Fibroblast of skin of back (primary cell): ENCODE measurements at places on chromosomes 5 and 9.

DNA sequence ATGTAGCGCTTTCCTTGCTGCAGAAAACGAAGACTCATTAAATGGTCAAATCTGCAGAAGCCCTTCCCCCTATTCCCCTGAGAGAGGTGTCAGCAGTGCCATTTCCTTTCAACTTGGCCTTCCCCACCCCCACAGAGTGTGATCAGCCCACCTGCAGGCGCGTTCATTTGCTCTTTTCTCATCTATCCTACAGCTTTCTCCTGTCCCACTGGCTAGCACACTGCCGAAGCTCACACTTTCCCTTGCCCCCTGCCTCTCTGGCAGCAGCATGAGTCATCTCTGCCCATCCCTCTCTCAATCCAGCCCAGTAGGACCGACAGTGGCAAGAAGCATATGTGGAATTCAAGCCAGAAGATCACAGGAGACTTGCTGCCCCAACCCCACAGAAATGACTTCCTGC is 213.8 kb downstream of the FAM114A2 start:
- peak; percentile 45 for DNase-seq

DNA sequence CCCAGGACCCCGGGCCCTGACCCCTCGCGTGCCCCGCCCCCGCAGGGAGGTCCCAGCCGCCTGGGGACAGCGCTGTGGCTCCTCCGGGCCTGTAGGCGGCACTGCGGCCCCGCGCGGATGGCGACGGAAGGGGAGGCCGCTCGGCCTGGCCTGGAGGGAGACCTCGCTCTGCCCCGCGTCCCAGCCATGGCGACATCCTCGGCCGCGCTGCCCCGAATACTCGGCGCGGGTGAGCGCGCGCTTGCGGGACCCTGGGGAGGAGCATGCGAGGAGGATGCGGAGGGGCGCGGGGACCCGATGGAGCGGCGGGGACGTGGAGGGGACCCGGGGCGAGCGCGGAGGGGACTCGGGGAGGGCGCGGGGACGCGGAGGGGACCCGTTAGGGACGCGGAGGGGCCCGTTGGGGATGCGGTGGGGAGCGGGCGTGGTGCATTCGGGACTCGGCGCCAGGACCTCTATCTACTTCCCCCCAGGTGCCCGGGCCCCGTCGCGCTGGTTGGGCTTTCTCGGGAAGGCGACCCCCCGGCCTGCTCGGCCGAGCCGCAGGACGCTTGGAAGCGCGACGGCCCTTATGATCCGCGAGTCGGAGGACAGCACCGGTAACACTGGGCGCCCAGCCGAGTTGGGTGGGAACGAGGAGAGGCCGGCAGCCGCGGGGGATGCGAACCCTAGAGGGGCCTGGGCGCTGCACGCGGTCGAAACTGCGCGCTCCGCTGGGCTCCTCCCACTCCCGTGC is at the start of gene MRPS2:
MRPS2 (plus strand) TSS at position 158 of the 736 bp plus-strand sequence; CDS start at position 187, 29 bp downstream.
- peak; percentile 87 for DNase-seq

GRCh38 chr9:111263116-111263515 is 66.9 kb downstream of the OR2K2 start:
- no peak for DNase-seq

DNA sequence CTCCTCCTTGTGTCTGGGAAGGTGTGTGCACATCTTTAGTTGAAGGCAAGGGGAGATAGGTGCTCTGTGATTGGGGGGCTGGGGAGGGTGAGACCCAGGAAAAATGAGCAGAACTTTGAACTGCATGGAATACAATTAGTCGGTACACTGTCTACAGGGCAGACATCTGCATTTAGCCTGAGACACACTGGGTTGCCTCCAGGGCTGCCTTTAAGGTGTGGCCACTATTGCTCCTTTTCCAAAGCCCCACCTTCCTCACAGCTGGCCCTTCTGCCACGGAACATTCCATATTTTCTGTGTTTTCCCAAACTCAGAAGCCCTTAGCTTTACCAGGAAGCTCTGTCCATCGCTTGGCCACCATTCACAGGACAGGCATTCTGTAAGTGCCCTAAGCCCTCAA is 247.9 kb downstream of the HSPA4 start:
- DNase-seq = no peak

DNA sequence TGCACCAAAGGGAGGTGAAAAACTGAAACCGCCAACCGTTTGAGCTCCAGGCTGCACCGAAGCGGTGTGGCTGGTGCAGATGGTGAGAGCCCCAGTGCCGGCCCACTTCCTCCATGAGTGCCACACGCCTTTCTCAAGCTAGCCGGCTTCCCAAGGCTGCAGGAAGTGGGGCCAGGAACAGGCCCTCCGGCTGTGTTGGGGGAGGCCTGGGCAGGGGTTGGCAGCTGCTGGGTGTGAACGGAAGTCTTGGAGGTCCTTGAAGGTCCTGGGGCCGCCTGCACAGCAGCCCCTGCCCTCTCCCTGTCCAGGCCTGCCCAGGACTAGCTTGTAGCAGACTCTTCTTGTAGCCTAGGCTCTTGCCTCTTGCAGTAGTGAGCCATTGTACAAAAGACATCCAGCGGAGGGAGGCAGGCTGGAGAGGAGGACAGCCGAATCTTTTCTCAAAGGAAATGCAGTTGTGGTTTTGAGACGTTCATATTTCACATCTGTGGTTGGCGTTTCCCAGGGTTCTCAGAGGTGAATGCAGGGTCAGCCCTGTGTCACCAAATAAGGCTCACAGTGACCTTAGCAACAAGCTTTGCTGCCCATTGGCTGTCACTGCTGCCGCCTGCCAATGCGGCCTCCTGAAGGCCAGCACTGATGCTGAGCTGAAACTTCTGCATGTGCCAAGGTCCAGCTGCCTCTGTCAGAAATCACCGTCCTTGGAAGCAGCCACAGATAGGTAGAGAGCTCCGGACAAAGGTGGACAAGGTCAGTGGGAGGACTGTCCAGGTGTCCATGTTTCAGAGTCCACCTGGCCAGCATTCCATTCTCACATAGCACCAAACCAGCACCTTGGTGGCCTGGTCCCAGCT is 23.9 kb downstream of the IRF1 start:
- peak; percentile 86 for DNase-seq

- DNase-seq = no peak
Observed at GRCh38 chr9:76342858-76343257, 51.4 kb downstream of the RFK start.

DNA sequence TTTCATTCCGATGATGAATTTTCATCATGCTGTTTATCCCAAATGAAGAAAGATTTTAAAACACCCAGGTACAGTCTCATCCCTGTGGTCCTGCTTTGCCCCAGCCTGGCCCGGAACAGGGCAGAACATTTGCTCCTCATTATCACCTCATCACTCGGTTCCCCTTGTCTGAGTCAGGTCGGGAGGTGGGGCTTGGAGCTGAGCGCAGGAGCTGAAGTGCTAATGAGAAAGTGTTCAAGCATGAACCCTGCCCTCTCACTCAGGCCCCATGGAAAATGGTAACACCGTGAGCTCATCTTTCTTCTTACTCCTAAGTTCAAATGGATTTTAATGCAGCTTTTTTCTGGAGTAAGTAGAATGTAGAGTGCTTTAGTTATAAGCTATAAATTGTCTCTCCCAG is 466.2 kb downstream of the KDM4C start:
- no peak for DNase-seq

- peak; percentile 72 for DNase-seq
Observed at GRCh38 chr5:59746241-59746765, 147.2 kb downstream of the PDE4D start.

- DNase-seq = no peak
Observed at GRCh38 chr5:76705574-76705973, 10.4 kb upstream of the F2R start.

DNA sequence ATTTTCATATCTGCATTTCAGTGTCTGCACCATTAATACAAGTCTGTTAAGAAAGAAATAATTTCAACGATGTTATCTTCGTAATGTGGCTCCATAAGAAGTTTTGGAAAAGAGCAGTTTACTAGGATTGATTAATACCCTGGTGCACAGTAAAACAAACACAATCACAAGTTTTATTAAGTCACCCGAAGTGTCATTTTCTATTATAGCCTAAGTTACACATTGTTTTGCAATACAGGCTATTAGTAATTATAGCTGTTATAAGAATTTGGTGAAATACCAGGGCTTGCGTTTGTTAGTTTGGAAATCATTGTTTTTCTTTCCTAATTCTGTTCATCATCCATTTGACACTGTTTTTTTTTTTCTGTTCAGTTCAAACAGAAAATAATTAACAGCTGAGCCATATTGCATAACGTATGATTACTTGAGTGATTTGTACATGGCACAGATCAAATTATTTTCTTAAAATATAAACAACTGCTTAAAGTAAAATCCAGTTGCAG is 30.6 kb downstream of the LVRN start:
- DNase-seq = no peak

- no peak for DNase-seq
Observed at GRCh38 chr5:102290004-102290403, 6.1 kb downstream of the SLCO4C1 start.

DNA sequence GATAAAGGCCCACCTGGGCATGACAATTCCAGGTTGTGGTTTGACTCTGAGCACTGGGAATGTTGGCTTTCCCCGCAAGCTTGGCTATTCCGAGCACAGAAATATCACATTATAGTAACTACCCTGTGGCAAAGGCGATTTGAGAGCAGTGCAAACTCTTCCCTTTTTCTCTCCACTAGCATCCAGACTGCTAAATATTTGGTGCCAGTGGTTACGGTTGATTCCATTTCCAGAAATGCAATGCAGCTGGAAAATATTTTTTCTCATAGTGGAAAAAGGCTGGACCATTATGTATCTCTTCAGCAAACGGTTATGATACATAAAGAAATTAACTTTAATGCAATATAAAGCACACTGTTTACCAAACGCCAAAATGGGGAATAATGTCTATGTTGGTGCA is 158.0 kb downstream of the ENC1 start:
- DNase-seq = no peak

GRCh38 chr5:81007637-81008027 is 47.5 kb downstream of the RASGRF2 start:
- DNase-seq = no peak
